ENCODE measurements at places on chromosomes 5 and 9.

- peak; percentile 79 for DNase-seq
Observed at GRCh38 chr9:33297432-33297831, 7.1 kb downstream of the NFX1 start.

DNA sequence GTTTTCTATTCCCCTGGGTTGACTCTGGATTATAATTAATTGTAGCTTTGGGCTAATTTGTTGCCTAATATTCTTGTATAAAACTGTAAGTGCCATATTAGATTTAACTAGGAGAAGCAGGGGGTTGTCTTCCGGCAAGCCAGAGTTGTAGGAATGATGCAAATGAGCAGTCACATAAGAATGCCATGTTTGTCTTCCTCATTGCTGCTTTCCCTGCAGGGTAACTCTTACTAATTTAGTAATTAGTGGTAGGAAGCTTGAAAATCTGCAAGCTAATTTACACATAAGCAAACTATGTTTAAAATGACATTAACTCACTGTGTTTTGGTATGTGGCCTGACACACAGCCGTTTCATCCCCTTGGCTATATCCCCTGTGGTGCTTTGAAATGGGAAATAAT, 527.8 kb downstream of the KCTD16 start:
- DNase-seq = no peak

- peak; percentile 95 for DNase-seq
Observed at GRCh38 chr9:27460226-27461023, 63.7 kb upstream of the IFNK start.

DNA sequence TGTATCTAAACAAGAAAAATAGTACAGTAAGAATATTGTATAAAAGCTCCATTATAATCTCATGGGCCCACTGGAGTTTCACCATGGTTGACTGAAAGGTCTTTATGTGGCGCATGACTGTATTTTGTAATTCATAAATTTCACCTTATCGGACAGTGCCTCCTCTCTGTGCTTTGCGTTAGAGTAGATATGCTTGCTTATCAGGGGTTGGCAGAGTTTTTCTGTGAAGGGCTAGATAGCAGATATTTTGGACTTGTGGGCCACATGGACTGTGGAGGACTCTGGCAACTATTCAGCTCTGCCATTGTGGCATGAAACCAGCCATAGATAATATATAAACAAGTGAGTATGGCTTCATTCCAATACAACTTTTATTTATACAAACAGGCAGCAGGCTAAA, 23.2 kb downstream of the GAPVD1 start:
- no peak for DNase-seq

GRCh38 chr5:127863161-127863560, 160.0 kb downstream of the CCDC192 start:
- DNase-seq = no peak

- DNase-seq = peak; percentile 32
Observed at GRCh38 chr5:81194633-81195334, 38.3 kb upstream of the CKMT2 start.

- no peak for DNase-seq
Observed at GRCh38 chr9:89706731-89707191, 101.9 kb downstream of the GADD45G start.

- DNase-seq = no peak
Observed at GRCh38 chr9:4842734-4843133, 50.0 kb downstream of the RCL1 start.

DNA sequence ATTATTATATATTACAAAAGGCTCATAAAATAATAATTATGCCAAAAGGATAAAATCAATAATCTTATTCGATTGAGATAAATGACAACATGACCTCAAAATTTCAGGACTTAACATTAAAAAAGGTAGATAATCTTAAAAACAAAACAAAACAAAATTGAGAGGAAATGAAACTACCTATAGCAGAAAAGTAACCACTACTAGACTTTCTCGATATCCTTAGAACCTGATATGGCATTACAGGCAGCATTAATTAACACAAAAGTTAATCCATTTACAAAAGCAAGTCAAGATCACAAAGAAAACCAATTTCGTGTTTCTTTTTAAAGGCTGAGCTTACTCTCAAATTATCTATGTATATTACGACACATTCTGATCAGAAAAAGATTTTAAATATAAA, 29.9 kb downstream of the TMEM161B start:
- DNase-seq = no peak

- DNase-seq = peak; percentile 64
Observed at GRCh38 chr9:78439190-78439865, 142.4 kb downstream of the PSAT1 start.

DNA sequence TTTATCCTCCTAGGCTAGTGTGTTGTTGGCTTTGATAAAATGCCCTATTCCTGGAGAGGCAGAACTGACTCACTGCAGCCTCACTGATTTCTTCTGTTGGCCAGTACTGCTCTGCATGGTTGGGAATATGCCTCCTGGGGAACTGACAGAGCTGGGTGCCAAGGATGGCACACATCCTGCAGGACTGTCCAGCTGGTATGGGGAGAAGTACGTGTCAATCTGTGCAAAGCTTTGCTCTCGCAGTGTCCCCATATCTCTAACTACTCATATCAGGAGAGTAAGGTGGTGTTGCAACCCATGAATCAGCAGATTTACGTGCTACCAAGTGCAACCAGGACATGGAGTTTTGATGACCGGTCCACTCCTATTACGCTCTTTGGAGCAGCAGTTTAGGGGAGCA, 74.7 kb downstream of the TEK start:
- DNase-seq = no peak

- DNase-seq = no peak
Observed at GRCh38 chr5:89710006-89710405, 699.5 kb downstream of the CETN3 start.

DNA sequence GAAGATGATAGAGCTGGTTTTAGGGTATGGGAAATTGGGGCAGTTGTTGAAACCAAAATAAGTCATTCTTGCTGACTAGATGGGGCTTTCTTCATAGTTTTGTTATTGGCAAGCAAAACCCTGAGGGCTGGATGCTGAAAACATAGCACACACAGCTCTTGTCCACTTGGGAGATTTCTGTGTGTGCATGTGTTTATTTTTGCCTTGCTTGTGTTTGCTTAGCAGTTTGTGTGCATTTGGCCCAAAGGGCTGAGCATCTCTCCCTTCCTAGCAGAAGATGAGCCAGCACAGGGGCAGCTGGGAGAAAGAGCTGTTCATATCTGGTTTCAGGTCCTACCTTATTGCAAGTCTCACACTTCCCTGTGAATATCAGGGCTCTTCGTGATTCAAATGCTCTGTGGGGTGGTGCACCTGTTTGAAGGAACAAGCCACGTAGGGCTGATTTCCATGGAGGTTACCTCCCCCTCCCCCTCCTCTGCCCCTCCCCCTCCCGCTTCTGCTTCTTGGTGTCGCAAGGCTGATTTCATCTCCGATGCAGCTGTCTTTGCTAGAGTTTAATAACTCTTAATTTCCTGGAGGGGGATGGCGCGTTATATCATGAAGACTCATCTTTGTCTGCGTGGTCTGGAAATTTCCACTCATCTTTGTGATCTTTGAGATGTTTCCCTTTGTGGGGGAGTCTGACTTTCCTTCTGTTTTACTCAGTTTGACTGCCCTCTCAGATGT, 296.5 kb downstream of the ARHGAP26 start:
- peak; percentile 29 for DNase-seq

- no peak for DNase-seq
Observed at GRCh38 chr9:123400926-123401503, 45.0 kb downstream of the CRB2 start.

GRCh38 chr9:121660367-121660766, 8.9 kb downstream of the DAB2IP start:
- DNase-seq = no peak

- DNase-seq = no peak
Observed at GRCh38 chr5:150636391-150637244, 3.8 kb upstream of the SYNPO start.

DNA sequence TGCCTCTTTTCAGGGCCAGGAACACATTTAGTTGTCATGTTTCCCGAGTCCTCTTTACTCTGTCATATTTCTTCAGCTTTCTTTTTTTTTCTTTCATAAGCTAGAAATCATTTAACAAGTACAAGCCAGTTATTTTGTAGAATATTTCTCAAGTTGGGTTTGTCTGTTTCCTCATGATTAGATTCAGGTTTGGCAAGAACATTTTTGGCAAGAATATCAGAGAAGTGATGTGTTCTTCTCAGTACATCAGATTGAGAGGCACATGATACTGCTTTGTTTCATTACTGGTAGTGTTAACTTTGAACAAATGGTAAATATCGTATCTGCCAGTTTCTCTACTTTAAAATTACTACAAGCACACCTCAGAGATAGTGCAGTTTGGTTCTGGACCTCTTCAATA, 45.1 kb downstream of the PCSK5 start:
- DNase-seq = no peak

- no peak for DNase-seq
Observed at GRCh38 chr5:170760113-170760512, 23.4 kb upstream of the GABRP start.

DNA sequence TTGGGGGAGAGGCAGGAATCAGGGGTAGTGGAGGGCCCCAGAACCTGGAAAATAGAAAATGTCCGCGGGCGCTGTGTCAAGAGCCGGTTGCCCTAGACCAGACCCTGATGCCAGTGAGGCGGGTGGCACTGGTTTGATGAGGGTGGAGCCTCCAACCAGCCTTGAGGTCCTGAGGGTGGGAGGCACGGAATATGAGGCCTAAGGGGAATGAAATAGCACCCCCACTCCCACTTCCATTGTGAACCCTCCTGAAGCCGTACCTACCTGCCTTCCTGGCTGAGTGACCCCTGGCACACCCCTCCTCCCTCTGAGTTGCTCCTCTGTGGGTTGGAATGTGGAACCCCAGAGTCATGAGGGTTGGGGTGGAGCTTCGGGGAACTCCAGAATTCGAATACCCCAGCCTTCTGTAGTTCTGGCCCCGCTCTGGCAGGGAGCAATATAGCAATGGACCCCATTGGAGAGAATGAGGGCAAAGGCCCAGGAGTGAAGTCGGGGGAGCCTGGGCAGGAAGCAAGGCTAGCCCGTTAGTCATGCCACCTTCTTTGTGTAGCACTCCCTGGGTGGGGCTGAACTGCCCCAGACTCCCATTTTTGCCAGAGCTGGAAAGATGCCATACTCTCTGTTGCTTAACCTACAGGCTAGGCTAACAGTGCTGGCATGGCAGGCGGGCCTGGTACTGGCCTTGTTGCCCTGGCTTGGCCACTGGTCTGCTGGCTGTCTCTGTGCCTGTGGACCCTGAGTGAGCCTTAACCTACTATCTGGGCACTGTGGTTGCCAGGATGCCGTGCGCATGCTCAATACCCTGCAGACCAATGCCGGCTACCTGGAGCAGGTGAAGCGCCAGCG, 1.0 kb downstream of the FPGS start:
- DNase-seq = no peak

GRCh38 chr9:107308461-107308860, 25.4 kb downstream of the RAD23B start:
- no peak for DNase-seq

DNA sequence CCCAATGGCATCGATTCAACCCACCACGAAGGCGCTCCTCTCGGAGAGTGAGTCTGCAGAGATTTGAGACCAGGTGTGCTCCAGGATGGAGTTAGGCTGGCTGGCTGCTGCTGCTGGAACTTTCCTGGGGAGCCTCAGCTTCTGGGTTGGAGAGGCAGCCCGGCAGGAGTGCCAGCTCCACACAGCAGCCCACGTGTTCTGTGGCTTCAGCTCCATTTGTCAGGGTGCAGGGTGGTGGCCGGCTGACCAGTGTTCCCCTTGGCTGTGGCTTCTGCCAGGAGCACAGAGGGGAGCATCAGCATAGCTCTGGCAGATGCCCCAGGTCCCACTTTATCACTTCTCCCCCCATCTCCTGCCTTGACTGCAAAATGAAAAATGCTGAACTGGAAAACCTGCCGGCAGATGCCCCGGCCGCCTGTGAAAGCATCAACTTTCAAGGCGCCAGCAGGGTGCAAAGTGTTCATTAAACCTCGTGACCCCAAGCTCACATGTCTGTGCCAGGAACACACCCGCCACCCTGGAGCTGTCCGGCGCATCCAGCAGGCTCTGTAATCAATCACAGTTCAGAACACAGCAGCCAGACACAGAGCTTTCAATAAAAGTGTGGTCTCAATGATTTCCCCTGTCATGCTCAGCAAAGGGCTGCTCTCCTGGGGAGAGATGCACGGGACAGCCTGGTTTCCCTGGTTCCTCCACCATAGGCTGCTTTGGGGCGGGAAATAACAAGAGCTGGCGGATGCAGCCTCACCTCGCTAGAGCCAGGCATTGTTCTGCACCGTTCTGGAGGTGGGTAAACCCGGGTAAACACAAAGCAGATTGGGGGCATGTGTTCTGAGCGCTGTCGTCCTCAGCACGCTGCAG, 53.2 kb downstream of the TRIP13 start:
- DNase-seq = no peak

DNA sequence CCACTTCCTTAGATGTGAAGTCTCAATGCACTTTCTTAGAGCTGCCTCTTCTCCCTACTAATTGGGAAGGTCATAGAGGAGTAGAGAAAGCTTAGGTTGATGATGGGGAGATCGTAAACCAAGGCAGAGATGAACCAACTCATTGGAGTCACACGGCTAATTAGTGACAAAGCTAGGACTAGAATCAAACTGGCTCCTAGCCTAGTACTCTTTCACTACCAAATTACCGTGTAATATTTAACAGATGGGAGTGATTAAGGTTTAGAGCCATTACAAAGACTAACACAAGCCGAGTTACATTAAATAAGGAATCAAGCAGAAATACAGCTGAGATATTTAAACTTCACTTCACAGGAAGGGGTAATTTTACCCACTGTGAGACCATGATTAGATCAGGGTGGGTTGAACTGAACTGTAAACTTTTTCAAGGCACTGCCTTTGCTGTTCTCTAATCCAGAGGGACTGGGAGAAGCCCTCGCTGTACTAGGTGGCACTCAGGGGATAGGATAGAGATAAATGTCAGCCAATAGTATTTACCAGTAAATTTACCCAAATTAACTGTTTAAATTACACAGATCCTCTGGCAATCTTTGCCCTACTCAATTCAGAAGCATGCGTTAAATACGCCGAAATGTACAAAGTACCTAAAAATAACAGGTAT, 166.4 kb upstream of the PIK3R1 start:
- no peak for DNase-seq

GRCh38 chr5:65816729-65817128, 94.7 kb downstream of the NLN start:
- no peak for DNase-seq

All from CD14-positive monocyte (primary cell).